SK-N-MC (cell line): ENCODE measurements at places on chromosomes 5 and 9.

GRCh38 chr5:79200573-79201183 lies 35.3 kb upstream of the JMY start:
- no peak for DNase-seq

DNA sequence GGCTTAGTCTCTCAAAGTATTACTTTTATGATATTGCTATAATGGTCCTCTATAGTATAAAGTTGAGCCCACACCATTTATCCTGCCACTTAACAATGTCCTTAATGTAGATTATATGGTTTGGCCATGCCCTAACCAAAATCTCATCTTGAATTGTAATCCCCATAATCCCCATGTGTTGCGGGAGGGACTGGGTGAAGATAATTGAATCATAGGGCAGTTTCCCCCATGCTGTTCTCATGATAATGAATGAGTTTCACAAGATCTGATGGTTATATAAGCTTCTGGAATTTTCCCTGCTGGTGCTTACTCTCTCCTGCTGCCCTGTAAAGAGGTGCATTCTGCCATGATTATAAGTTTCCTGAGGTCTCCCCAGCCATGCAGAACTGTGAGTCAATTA lies 498.8 kb downstream of the RAB3C start:
- DNase-seq = no peak

- no peak for DNase-seq
These were observed 41.0 kb downstream of the CCDC192 start for GRCh38 chr5:127744241-127744640.

DNA sequence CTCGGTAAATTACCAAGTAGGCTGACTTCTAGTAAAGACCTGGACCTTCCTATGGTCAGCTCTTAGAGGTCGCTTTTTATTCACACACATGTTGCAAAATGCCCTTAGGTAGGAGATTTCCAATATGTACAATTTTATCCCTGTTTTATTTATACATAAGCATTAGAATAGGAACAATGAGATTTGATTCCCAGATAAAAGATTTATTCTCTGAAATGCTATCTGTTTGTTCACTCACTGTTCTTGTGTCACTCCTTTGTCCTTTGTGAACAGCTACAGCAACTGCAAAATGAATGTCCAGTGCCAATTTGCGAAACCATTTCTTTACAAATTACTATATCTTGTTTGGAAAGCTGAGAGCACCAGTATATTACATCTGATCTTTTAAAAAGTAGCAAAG lies 991.5 kb upstream of the TYRP1 start:
- no peak for DNase-seq

GRCh38 chr5:6354848-6355247 lies 23.5 kb downstream of the MED10 start:
- DNase-seq = no peak

DNA sequence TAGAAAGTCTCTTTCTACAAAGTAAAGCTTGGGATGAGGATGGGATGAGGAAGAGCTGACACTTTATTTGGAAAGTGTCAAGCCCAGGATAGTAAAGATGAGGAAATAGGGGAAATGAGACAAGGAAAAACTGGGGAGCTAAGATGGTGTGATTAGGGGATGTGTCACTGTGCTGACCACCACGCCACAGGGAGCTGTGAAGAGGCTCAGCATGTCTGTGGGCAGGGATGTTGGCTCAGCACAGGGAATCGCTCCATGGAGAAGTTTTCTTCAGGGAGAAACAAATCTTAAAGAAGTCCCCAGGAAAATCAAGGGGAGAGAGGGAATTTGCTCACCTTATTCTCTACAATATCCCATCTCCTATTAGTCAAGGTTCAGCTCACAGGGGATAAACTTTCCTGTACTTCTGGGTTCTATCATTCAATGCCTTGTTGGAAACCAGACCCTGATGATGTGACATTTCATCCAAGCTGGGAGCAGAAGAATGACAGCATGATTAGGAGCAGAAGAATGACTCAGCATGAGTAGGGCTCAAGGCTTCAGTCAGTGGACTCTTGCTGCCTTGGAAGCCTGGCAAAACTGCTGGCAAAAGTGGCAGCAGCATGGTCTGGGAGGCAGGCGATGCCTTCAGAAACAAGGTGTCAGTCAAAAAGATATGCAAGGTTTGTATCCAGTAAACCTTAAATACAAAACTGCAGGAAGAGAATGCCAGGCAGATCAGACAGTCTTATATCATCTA lies 4.9 kb downstream of the HSPB3 start:
- DNase-seq = no peak

- no peak for DNase-seq
These were observed 440.5 kb upstream of the WWC1 start for GRCh38 chr5:167850911-167851310.

GRCh38 chr5:178284093-178284675 lies 51.6 kb upstream of the PHYKPL start:
- DNase-seq = peak; percentile 22

DNA sequence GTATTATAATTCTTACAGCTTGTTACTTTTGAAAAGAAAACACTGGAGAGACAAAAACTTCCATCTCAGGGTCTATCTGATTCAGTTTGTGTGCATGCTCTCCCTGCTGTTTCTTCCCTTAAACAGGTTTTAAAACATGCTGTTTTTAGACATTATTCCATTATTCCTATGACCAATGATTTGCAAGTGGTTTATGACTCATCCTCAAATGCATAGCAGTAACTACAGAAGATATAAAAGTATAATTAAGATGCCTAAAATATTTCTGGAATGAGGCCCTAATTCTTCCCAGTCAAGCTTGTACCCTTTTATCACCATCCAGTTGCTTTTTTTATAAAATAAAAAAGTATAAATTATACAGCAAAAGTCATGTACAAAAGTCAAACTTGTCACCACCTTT lies 3.7 kb downstream of the DTWD2 start:
- DNase-seq = no peak

DNA sequence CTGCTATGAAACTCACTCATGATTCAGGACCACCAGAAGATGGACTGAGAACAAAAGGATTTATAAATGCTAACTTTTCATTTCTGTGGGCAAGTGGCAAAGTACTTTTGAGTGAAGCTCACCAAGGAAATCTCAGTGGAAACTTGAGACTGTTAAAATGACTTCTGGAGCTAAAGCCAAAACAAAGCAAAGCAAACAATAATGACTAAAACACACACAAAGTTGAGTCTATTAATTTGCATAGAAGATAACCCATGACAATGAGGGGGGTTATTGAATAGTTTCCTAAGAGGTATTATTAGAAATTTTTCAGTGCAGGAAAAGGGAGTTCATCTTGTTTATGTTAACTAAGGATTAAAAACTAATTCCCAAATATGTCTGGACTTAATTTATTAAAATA lies 612.8 kb upstream of the FAM174A start:
- DNase-seq = no peak

DNA sequence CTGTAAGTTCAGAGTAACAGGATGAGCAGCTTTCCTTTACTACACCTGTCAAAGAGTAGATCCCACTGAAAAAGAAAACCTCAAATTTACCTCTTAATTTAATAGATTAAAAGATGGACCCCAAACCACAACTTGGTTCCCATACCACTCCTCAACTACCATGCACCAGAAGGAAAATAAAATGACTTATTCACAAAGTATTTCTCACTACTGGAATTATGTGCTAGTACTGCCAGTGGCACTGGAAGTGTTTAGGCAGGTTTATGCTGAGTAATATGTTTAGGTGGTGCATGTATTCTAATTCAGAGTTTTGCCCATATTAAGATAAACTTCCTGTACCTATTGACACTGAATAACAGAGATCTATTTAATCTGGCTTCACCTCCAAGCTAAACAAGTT lies 6.6 kb downstream of the PLK2 start:
- no peak for DNase-seq

- DNase-seq = peak; percentile 73
These were observed 87.6 kb downstream of the ERP44 start for GRCh38 chr9:100011062-100011681.

- no peak for DNase-seq
These were observed 26.5 kb upstream of the C5orf47 start for GRCh38 chr5:173962436-173962972.

- DNase-seq = no peak
These were observed 25.9 kb downstream of the GALNT12 start for GRCh38 chr9:98833090-98833956.

- no peak for DNase-seq
These were observed 136.3 kb upstream of the BASP1 start for GRCh38 chr5:17081142-17081541.

DNA sequence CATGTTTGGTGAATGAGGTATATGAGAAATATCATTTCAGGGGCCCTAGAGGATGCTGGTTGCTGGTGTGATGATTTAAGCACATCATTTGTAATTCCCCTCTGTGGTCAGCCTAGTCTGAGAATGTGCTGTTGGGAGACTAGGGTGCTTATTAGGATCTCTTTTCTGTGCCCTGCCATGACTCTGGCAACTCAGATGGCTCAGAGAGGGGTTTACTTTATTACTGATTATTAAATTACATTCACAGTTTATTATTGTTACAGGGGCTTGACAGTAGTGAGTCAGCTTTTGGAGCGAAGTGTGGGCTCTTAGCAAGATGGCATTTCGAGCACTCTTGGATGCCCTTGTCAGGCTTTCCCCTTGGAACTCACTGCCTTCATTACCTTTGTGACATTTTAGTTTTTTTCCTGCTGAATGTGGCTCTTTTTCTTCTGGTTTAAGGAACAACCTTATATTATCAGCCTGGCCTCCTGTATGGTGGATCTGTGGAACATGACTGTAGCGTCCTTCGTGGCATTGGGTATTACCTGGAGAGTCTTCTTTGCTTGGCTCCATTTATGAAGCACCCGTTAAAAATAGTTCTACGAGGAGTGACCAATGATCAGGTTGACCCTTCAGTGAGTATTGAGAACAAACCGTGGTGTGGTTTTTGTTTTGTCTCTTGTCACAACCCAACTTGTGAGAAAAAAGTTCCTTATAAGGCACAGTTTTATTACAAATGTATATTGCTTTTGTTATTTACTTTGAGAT lies 33.8 kb downstream of the RCL1 start:
- no peak for DNase-seq

DNA sequence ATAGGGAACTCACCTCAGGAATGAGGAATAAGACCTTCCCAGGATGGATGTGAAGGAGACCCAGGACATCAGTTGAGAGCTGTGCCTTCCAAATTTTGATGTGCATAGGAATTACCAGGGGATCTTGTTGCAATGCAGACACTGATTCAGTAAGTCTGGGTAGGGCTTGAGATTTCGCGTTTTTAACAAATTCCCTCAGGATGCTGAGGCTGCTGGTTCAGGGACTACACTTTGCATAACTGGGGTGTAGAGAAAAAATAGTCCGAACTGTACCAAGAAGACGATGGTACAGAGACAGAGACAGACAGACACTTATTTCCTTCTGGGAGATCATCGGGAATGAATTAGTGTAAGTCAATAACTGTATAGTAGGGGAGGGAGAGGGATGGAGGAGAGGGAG lies 82.3 kb upstream of the FREM1 start:
- DNase-seq = peak; percentile 57

DNA sequence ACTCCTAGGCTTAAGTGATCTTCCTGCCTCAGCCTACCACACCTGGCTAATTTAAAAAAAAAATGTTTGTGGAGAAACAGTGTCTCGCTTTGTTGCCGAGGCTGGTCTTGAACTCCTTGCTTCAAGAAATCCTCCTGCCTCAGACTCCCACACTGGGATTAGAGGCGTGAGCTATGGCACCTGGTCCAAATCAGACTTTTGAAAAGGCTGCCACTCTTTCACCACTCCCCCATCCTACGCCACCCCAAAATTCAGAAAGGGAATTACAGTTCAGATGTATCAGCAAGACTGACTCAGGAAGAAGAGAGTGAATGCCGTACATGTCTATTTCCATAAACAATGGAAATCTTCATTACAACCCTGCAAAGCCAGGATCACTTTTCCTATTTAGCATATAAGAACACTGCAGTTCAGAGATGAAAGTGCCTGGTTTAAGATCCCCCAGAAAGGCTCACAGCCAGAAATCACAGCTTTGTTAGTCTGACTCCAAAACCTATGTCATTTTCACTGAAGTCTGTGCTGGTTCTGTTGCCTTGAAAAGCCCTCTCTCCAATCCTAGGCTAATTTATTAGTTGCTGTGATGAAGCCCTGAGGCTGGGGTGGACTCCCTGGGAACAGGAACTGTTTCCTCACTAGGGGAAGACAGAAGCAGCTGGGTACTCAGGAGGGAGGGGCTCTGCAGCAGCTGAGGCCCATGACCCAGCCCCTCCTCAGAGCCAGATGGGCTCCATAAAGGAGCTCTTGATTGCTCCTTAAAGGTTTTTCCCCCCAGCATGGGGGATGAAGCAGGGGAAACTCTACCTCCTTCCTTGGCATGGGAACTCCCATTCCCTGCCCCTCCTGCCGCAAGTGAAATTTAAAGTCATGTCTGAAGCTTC lies 3.1 kb downstream of the FBLL1 start:
- peak; percentile 22 for DNase-seq

GRCh38 chr5:81773574-81773973 lies 22.7 kb upstream of the SSBP2 start:
- DNase-seq = no peak

- no peak for DNase-seq
These were observed 67.2 kb downstream of the MRPS30 start for GRCh38 chr5:44875661-44876605.

DNA sequence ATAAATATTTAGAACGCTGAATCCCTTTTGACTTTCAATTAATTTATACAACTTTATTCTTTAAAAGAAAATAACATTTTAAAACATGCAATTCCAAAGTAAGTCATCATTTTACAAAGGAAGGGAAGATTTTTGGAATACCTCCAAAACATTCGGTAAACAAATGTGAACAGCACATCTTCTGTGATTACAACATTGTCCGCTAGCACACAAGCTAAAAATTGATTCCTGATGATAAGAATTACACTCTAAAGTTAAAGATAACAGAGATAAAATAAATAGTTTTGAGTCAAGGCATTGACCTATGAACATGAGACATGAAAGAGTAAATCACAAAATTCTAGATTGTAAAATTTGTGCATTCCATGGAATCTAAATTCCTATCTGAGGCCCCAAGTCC lies 56.2 kb upstream of the TRAF1 start:
- no peak for DNase-seq

DNA sequence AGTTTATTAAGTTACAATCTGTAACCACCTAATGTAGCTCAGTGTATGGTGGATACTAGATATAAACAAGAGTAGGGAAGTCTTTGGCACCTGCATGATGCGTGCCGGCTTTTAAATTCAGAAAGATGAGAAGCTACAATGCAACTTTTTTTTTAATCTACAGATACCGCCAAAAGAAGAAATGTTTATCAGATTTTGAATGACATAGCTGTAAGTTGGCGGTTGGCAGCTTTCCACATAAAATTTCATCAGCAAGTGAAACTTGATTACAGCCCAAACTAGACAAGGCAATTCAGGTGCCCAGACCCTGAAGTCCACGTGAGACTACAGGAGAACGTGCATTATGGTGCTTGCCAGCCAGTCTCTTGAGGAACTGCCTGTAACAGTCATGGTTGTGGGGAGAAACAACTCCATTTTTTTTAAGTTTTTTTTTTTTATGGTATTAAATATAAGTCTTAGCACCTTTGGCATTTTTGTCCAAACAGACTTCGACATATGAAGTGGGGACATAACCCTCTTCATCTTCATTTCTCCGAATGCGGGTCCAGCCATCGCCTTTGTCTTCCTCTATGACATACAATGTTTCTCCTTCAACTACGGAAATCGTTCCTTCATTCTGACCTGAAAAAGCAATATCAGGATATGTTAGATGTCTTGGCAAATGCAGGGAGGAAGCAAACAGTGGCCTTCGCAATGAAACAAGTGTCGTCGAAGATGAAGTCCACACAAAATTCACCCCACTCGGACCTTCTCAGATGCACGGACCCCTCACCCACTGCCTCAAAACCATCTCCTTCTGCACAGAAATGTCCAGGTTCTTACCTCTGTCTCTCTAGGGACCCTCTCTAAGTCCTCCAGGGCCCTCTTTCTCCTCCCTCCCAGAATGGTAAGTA lies 60.4 kb downstream of the USP20 start:
- no peak for DNase-seq

GRCh38 chr9:78044189-78044588 lies 12.6 kb upstream of the GNAQ start:
- no peak for DNase-seq
